ENCODE measurements at places on chromosomes 1 and 21.

DNA sequence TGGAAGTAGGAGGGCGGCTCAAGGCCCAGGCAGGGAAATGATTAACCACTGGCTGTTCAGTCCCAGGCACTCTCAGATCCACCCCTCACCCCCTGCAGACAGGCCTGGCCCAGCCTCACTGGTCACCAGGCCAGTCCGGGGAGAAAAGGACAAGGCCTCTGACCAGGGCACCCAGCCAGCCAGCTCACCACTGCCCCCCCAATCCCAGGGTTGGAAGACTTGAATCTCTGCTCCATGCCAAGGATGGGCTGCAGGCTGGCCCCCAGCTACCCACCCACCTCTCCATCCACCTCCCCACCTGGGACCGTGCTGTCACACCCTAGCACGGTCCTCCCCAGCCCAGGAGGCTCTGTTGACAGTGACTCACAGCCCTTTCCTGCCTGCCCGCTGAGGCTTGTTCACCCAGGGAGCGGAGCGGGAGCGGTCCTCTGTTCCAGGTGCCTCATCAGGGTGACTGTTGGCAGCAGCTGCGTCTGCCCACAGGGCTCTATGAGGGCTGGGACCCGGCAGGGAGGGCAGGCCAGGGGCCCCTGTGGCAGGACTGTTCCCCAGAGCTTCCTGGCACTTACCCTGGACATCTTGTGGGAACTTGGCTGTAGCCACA is 2.2 kb downstream of the LAD1 start:
- DNase-seq = no peak

- no peak for DNase-seq
Measured at GRCh38 chr1:16110456-16110855, 37.0 kb upstream of the FAM131C start.

GRCh38 chr21:34004013-34004938 is 69.1 kb upstream of the MRPS6 start:
- no peak for DNase-seq

DNA sequence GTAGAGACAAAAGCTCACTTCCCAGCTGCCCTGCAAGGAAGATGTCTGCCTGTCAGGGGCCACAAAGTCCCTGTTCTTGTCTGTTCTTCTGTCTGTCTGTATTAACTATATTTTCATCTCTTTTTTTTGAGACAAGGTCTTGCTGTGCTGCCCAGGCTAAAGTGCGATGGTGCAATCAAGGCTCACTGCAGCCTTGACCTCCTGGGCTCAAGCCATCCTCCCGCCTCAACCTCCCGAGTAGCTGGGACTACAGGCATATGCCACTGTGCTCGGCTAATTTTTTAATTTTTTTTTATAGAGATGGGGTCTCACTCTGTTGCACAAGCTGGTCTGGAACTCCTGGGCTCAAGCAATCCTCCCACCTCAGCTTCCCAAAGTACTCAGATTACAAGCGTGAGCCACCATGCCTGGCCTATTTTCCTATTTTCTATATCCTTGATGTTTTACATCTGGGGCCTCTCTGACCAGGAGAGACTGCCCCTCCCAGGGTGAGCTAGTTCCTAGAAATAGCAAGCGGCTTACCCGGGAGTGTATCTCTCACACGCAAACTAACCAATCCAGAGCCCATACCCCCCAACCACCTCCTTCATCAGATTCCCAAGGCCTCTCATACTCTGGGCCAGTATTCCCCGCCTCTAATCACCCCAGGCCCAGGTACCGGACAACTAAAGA is 5.4 kb upstream of the KLHDC7A start:
- no peak for DNase-seq

GRCh38 chr1:29142714-29143113 is 19.0 kb upstream of the TMEM200B start:
- DNase-seq = no peak

DNA sequence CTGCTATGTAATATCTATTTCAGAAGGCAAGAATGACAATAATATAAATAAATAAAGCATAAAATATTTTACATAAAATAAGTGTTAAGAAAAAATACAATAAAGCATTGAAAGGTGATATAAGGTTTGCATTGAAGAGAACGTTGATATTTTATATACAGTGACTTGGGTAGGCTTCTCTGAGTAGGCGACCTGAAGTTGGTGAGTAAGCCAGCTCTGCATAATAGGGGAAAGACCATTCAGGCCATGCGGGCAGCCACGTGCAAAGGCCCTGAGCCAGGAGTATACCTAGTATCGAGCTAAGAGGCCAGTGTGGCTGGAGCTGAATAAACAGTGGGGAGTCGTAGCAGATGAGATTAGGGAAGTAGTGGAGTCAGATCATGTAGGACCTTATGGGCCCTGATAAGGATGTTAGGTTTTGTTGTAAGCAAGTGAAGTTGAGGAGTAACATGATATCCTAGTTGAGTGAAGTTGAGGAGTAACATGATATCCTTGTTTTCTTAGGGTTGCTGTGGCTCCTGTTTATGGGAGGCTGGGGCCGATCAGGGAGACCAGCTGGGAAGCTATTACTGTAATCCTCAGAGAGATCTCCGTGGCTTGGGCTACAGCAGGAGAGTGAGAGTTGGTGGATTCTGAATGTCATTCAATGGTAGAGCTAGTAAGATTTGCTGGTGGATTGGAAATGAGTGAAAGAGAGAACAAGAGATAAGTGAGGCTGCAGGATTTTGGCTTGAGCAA is 22.0 kb downstream of the KCNK1 start:
- no peak for DNase-seq

DNA sequence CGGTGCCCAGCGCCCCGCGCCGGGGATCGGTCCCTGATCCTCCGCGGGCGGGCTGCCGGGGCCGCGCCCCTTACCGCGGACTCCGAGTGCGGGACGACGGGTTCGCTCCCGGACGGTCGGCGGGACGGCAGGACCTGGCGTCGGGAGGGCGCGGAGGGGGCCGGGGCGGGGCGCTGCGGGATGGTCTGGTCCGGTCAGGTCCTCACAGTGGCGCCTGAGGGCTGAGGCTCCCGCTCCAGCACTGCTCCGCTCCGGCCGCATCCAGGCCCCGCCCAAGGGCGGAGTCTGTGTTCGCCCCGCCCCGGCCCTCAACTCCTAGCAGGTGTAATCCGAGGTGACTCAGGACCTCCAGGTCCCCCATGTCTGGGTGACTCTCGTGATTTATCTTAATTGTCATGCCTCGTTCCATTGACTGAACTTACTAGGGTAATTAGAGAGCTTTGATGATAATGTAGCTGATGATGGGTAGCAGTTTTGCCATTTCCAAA is at the start of gene RAB3B:
Gene RAB3B (minus strand): TSS at position 223 of the 488 bp plus-strand sequence. CDS start 13,583 bp downstream, outside the sequence.
- DNase-seq = peak; percentile 8

- DNase-seq = no peak
Measured at GRCh38 chr21:36236052-36236730, 79.6 kb downstream of the DOP1B start.

DNA sequence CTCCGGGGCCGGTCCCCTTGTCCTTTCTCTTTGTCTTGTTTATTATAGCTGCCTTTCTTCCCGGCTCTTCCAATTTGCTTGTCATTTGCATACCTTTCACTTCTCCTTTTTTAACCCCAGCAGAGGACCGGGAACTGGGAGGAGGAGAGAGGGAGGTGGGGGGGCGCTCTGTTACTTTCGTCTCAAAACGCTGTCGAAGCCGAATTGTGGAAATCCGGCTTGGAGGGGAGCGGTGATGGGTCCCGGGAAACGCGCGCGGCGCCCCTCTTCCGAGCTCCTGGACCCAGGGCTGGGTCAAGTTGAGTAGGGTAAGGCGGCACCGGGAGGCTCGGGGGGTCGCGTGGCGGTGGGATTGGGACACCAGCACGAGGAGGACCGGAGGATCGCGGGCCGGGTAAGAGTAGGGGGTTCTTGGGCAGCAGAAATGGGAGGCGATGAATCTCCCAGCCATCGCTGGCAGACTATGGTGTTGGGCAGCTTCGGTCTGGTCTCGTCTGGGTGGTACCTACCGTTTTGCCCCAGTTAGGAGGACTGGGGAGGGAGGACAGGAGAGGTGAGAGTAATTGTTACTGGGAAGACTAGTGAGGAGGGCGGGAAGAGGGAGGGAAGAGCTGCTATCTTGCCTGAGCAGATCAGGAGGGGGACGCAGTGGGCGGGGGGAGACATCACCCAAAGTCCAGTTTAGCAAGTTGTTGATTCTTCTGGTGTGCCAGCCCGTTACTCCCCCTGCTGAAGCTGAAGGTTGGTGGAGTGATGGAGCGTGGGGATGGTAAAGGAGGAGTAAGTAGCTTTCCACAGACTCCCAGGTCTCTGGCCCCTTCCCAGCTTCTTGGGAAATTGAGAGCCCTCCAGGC is 1.5 kb downstream of the PROX1 start:
- DNase-seq = no peak

All from inflammatory macrophage (primary cell).